ENCODE measurements at places on chromosomes 6 and 20. TPM values are rescaled to one million over a fixed set of nuclear protein-coding genes. Genes with fewer than 3 reads are reported as not detected.

The MAS1 gene
- not detected for polyA plus RNA-seq

The SMLR1 gene
- polyA plus RNA-seq, result not detected

The RFX6 gene
- polyA plus RNA-seq, result not detected

The SLC16A10 gene
- polyA plus RNA-seq, result not detected

The TPX2 gene
- 0.08 TPM for polyA plus RNA-seq

The TCF15 gene
- polyA plus RNA-seq, result not detected

The LAMA2 gene
- polyA plus RNA-seq, result not detected

The CFB gene
- polyA plus RNA-seq, result 1.6 TPM

The SLC2A10 gene
- not detected for polyA plus RNA-seq

The MAP1LC3A gene
- 1.7 TPM for polyA plus RNA-seq

The PNPLA1 gene
- not detected for polyA plus RNA-seq

The C2 gene
- not detected for polyA plus RNA-seq

The BEND6 gene
- polyA plus RNA-seq, result not detected

The PAQR8 gene
- polyA plus RNA-seq, result 2.4 TPM

The TRIM31 gene
- polyA plus RNA-seq, result not detected

The CAP2 gene
- not detected for polyA plus RNA-seq

The BTNL2 gene
- not detected for polyA plus RNA-seq

The MAFB gene
- 0.12 TPM for polyA plus RNA-seq

The CRISP3 gene
- not detected for polyA plus RNA-seq

The CHMP4B gene
- 8.0 TPM for polyA plus RNA-seq

The BLOC1S5 gene
- 20.1 TPM for polyA plus RNA-seq

The NKAIN2 gene
- polyA plus RNA-seq, result not detected

The HLA-DRB5 gene
- polyA plus RNA-seq, result 94.5 TPM

The FNDC1 gene
- polyA plus RNA-seq, result not detected

The ZSCAN16 gene
- 18.8 TPM for polyA plus RNA-seq

The TRIM15 gene
- polyA plus RNA-seq, result not detected

The SMAP1 gene
- 15.4 TPM for polyA plus RNA-seq

The RSPH4A gene
- not detected for polyA plus RNA-seq

The ZBP1 gene
- polyA plus RNA-seq, result 11.7 TPM

The FOXQ1 gene
- not detected for polyA plus RNA-seq

The GPR6 gene
- not detected for polyA plus RNA-seq

The C4B gene
- polyA plus RNA-seq, result 0.60 TPM

The OR12D3 gene
- polyA plus RNA-seq, result not detected

The BMP7 gene
- polyA plus RNA-seq, result not detected

The DZANK1 gene
- 1.7 TPM for polyA plus RNA-seq

The NHLRC1 gene
- 4.7 TPM for polyA plus RNA-seq

The CYP24A1 gene
- not detected for polyA plus RNA-seq

The OOEP gene
- not detected for polyA plus RNA-seq

The OGFRL1 gene
- 10.9 TPM for polyA plus RNA-seq

The ABHD16A gene
- 38.2 TPM for polyA plus RNA-seq

The CTSZ gene
- 18.2 TPM for polyA plus RNA-seq

The PPP1R11 gene
- polyA plus RNA-seq, result 90.0 TPM

The ADA gene
- 1.7 TPM for polyA plus RNA-seq

The SEL1L2 gene
- polyA plus RNA-seq, result not detected

The TRAPPC3L gene
- 0.24 TPM for polyA plus RNA-seq

The THBS2 gene
- polyA plus RNA-seq, result 0.13 TPM

The CDC40 gene
- 39.6 TPM for polyA plus RNA-seq

All from naive B cell (primary cell).